Coronary artery (tissue), 2 donors: ENCODE measurements at places on chromosomes 1 and 21.

DNA sequence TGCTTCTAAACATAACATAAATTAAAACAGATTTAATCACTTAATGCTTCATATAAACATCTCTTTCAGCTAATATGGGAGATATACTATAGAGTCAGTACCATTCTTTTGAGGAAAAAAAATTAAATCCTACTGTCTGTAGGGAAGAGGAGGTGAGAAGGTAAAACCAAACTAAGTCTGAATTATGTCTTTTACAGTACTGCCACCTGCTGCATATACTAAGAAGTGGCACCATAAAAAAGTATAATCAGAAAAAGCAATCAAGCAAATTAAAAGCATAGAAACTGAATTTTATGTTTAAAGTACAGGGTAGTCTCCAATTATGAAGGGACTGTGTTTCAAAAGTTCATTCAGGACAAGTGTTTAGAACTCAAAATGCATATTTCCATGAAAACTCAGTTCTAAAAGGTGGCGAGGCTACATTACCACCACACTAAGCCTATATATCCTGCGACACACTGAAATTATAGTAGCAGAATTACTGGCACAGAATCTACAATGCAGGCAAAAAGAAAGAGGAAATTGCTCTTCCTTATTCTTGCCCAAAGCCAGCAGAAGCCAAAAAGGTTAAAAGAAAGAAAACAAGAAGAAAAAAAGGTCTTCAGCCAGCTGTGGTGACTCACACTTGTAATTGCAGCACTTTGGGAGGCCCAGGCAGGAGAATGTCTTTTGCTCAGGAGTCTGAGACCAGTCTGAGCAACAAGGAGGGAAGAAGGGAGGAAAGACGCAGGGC is 9.0 kb downstream of the NSL1 start:
- no peak for DNase-seq

DNA sequence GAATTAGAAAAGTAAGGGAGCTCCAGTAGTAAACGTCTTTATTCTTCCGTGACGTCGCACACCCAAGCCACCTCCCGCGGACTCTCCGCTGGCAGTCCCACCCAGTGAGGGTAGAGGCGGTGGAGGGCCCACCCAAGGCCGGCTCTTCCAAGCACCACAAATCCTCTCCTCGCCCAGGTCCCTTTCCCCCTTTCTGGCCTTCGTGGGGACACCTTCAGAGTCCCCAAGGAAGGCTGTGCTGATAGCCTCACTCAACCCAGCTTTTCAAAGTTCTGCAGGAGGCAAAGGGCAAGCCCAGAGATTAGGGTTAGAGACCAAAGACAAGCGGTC is 349 bp upstream of the GPN2 start:
- DNase-seq = no peak

- DNase-seq = no peak
Observed at GRCh38 chr1:218772575-218772974, 401.1 kb upstream of the LYPLAL1 start.

- DNase-seq = no peak
Observed at GRCh38 chr21:18989953-18990495, 586.4 kb upstream of the TMPRSS15 start.

DNA sequence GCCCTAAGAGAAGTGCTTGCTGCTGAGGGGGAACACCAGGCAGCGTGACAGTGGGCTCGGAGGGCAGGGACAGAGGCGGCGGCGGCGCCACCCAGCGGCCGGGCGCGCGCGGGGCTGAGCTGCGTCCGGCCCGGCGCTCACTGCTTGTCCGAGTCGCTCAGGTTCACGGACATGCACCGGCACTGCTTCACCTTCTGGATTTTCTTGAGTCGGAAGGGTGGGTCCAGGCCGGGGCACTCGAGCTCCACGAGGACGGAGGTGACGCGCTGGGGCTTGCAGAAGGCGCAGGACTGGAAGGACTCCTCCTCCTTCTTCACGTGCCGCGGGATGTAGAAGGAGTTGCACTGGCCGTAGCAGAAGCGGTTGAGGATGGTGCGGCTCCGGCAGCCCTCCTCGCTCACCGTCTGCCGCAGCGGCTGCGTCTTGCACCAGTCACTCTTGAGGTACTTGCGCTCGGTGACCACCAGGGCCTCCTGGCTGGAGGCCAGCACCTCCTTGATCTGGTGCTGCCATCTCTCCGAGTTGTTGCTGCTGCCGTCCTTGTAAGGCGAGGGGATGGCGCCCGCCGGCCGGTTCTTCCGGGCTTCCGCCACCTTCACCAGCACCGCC is 119.0 kb downstream of the GREM2 start:
- DNase-seq = no peak
